Stimulated activated CD4-positive, alpha-beta T cell treated with anti-CD3 and anti-CD28 coated beads, Interleukin-4, amount 100 ng/mL, for 48 hours (primary cell): ENCODE measurements at places on chromosomes 1 and 21.

GRCh38 chr1:55474168-55474786, 259.1 kb upstream of the USP24 start:
- no peak for DNase-seq

- no peak for DNase-seq
Measured at GRCh38 chr1:18041685-18042355, 65.8 kb upstream of the IGSF21 start.

DNA sequence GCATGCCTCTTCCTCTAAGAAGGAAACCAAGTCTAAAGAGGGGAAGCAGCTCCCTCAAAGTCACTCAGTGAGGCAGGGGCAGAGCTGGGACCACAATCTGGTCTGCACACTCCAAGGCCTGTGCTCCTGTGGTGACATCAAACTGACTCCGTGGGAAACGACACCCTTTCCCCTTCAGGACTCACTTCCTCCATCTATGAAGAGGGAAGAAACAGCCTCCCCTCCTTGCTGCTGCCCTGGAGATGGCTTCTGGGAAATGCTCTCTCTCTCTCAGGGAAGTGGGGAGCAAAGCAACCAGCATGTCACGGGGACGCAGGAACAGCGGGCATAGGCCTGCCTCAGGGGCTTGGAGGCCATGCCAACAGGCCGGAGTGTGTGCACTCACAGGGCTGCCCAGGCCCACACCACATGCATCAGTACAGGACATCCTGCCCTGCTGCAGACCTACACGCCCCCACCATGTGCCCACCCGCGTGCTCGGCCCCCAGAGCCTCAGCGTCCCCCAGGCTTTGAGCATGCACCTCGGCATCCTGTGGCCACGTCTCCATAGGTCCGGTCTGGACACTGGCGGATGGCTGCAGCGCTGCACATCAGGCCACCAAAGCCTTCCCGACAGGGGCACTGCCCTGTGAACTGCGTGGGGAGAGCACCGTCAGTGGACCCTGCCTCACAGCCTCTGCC, 25.7 kb downstream of the LAMB3 start:
- DNase-seq: no peak

GRCh38 chr1:182561456-182561855, 27.6 kb downstream of the RNASEL start:
- DNase-seq: no peak

DNA sequence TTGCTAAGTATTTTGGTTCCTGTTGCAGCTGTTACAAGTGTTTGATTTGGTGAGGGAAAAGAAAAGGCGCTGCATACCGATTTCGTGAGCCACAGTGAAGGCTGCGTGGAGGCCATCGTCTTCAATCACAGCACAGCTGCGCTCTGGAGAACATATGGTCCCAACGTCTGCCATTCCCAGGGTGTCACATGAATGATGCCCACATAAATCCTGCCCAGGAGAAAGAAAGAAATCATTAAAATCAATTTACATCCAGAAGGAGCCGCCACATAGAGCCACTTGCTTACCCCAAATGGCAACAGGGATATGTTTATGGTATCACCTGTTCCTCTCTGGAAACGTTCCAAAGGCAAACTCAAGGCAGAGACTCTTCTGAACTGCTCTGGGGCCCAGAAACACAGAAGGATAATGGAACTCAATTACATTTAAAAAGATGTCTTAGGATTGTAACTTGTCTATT, 12.2 kb downstream of the ADAMTS5 start:
- DNase-seq: no peak

GRCh38 chr1:14539953-14540563, 58.4 kb upstream of the KAZN start:
- DNase-seq: no peak
